ENCODE measurements at places on chromosomes 3 and 15.
A peak's percentile ranks its signal among the peaks of the same experiment; 100 is the strongest.

DNA sequence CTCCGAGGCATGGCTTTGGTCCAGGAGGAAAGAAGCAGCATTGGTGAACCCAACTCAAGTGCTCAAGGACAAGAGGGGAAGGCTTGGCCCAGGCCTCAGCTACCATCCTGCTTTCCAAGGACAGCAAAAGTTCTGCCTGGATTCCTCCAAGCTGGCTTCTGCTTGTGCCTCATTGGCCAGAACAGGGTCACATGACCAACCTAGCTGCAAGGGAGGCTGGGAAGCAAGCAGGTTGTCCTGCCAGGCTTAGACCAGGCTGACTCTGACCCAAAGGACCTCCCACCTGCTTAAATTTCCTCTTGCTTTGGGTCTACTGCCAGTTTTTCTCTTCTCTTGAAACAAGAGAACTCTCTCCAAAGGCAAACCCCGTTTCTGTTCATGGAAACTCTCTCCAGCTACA is 70.7 kb downstream of the RPN1 start:
- DNase-seq: no peak

DNA sequence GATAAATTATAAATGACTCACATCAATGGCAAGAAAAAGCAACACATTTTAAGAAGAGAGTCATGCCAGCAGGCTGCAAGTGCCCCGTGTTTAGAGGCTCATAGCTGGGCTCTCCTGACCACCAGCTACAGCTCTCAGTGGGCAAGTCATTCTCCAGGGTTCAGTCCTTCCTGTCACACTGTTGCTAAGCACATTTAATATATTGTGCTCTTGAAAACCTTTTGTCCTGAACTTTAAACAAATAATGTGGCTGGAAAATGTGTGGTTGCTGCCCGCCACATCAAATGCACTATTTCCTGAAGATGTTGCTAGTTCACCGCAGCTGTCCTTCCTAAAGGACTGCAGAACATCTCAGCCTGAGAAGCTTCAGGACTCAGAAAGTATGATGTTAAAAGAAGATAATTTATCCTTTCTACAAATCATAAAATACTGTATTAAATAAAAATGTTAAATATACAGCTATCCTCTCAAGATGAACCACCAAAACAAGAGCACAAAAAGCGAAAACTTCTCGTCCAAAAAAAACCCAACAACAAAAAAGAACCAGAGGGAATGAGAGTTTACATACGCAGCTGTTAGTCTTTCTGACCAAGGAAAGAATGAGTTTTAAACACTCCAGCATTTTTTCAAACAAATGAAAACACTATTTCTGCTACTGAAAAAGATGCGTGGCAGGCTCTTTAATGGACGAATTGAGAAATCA is 951 bp downstream of the TARS3 start:
- peak; percentile 36 for DNase-seq

- no peak for DNase-seq
These were observed 118.2 kb downstream of the ECT2 start for GRCh38 chr3:172868582-172869200.

DNA sequence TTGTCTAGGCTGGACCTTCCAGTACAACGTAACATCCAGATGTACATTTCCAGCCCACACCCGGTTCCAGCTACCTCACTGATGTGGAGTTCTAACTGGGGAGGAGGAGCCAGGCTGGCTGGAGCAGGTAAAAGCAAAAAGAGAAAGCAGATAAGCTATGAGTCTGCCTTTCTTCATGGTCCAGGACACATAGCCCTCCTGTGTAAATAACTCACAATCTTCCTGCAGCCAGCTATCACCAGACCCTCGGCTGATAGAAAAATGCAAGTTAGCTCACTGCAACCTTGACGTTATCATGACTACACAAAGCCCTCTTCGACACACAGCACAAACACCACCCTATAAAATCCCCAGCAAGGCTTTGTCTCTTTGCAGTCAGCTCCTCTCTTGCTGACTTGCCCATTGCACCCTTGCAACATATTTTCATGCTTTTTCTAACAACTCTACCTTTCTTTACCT is 20.5 kb upstream of the ELP6 start:
- no peak for DNase-seq

DNA sequence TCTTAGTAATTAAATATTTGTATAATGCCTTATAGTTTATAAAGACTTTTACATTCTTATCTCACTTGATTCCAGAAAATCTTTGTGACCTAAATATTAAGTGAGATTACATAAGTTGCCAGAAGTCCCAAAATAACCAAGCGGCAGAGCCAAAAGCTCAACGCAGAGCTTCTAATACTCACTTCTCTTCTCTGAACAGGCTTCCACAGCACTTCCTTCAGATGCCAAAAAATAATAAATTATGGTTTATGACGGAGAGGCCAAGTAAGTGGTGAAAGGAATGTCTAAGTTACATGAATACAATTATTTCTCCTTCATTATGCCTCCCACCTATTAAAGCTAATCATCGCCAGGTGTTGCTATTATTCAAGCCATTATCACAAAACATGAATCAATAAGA is 110.3 kb downstream of the GBE1 start:
- no peak for DNase-seq

DNA sequence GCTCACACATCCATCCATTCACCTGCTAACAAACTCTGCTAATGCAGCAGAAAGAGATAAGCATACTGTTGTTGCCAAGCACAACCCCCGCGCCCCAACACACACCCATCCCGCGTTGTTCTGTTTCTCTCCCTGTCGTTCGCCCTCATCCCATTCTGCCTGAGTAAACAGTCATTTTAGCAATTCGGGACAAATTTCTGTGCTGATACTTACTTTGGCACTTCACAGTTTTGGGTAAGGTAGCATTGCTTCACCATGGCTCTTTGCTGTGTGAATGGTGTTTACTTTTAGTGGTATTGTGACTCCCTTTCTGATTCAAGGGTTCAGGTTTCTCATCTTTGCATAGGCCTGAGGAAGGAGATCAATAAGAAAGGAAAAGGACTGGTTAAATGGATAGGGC is 149.7 kb downstream of the AKAP13 start:
- no peak for DNase-seq

- peak; percentile 88 for DNase-seq
These were observed at the start of gene C3orf18 for GRCh38 chr3:50567386-50568167. Gene C3orf18 (minus strand): TSS chr3:50567747. CDS start chr3:50565699, 2,048 bp downstream.

GRCh38 chr3:180802837-180803236 is 109.6 kb upstream of the FXR1 start:
- no peak for DNase-seq

- DNase-seq: no peak
These were observed 30.8 kb upstream of the ZBTB38 start for GRCh38 chr3:141337523-141337854.

DNA sequence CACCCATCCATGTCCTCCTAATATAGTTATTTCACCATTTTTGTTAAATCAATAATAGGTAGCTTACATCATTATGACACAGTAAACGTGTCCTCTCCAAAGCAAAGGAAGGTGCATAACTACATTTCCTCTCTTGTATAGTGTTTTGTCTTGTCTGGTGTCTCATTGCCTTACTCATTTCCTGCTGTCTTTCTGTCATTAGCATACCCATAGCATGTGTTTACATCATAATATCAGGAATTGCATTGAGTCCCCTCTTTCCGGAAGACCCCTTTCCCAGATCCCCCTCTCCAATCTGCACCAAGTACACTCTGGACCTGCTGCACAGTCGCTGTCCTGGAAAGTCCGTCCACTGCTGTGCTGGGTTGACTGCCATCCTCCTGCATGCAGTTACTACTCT is 47.9 kb downstream of the SOX14 start:
- no peak for DNase-seq

DNA sequence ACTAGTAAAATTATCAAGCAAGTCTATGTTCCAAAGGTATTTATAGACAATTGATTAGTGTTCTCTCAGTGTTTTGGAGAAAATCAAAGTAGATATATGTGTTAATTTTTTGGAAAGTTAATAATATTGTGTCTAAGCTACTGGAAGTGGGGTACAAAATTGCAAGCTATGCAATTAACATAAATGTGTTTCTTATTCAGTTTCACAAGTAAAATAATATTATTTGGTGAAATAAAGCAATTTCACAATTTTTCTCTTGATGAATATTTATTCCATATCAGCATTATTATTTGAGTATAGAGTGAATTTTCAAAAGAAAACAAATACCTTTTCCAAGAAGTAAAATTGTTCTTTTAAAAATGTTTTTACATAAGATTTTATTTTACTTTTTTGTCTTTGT is 1047.7 kb downstream of the TBL1XR1 start:
- no peak for DNase-seq

- DNase-seq: no peak
These were observed 11.2 kb downstream of the IGDCC4 start for GRCh38 chr15:65411465-65412071.

GRCh38 chr3:106740116-106740515 is 637.1 kb upstream of the CCDC54 start:
- DNase-seq: no peak

GRCh38 chr15:57281321-57281720 is 95.0 kb upstream of the CGNL1 start:
- no peak for DNase-seq

DNA sequence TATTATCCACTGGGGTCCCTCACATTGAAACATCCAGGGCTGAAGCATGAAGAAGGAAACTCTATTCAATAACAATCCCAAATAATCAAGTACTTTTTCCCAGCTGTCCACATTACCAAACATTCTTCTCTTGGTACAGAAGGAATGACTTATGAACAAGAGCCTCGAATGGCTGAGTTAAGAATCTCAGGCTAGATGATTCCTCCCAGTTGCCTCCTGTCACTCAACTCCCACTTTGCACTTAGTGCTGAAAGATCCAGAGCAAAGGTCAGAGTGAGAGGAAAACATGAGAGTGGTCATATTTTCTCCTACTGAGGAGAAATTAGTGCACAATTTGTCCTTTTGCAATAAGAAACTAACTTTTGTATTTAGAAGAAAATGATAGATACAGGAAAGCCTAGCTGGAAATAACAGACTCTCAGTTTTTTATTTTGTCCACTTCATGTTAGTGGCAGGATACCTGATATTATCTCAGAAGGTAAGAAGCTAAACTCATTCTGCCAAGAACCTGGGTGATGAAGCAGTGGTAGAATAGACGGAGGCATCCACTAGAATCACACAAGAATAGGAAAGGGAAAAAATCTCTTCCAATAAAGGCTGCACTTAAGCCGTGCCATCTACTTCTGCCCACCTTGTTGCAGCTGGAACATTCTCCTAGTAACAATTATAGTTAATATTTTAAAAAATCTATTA is 46.2 kb downstream of the GADL1 start:
- no peak for DNase-seq

- no peak for DNase-seq
These were observed 17.3 kb upstream of the UBE2E2 start for GRCh38 chr3:23185861-23186260.

DNA sequence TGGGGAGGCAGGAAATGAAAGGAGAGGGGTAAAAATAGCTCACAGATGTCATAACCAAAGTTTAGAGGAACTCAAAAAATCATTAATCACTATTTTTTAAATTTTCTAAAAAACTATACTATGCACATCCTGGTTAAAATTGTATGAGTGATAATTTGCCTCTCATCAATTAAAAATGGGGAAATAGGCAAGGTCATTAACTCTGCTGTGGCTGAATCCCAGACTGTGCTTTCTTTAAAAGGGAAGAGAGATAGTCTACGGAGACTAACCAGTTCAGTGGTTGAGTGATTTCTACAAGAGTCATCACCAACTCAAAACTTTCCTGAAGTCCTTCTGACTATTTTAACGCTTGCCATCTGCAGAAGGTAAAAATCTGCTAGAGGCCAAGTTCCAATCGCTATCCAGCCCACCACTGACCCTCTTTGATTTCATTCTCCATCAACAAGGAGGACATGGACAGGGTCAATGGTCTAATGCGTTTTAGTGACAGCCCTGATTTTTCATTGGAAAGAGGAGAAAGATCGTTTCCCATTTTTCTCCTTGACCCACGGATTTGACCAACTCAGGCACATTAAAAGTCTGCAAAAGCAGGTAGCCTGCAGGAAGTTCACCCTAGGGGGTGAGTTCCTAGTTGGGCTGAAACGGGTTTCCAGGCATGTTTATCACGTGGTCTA is 850 bp downstream of the SUCLG2 start:
- DNase-seq: no peak

GRCh38 chr15:92051716-92052115 is 198.2 kb downstream of the SLCO3A1 start:
- no peak for DNase-seq

DNA sequence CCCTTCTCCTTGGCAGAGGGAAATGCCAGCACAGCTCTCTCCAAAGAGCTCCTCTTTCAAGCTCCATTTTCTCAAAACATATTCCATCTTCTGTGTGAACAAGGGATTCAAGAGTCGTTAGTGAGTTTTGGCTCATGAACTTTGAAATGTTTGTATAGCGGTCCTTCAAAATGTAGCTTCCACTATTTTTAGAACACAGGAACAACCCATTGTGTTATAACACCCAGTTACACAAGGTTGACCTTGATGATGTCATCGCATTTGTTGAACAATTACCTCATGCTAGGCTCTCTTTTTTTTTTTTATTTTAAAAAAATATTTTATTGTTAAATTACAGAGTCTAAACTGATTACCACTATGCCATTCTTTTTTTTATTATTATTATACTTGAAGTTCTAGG is 251.7 kb downstream of the THSD4 start:
- DNase-seq: no peak

- no peak for DNase-seq
These were observed 8.5 kb downstream of the TNK2 start for GRCh38 chr3:195899701-195900435.

DNA sequence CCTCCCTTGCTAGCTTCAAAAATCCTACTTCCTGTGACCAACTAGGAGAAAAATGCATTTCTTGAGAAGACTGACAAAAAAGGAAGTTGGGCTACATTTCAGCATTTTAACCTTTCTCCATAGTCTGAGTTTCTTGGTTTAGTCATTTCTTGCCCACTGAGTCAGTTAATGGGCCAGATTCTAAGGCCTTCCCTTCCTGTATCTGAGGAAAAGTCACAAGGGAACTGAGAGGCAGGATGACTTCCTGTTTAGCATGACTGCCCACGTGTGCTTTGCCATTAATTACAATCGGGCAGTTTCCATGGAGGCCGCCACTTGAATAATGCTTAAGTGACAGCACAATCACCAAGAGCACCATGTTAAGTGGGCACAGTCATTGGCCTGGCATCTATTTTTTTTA is 794.4 kb upstream of the LMCD1 start:
- no peak for DNase-seq

DNA sequence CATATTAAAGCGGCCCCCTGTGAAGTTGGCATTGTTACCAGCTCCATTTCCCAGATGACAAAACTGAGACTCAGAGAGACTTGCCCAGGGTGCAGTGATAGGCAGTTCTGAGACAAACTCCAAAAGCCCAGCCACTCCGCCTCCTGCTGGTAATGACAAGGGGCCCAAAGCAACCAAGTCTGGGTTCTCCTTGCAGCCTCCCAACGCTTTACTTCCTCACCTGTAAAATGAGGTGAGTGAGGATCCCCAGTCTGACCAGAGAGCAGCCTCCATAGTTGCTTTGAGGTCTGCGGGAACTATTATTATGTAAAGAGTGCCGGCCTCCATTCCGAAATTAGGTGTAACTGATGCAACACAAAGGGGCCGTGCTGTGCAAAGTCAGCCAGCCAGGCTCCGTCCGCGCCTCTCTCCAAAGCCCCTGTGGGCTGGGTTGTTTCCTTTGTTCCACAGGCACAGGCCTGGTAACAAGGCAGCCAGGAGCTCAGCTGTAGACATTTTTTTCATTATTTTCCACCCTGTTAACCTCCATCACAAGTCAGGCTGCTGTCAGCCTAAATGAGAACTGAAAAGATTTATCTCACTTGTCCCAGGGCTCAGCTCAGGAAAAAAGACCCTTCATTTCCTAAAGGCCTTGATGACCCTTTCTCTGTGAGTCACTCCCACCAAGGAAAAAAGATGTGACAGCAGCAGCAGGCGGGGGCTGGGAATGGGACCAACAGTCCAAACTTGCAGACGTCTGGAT is 139.1 kb upstream of the RAD18 start:
- peak; percentile 64 for DNase-seq
